ENCODE measurements at places on chromosomes 7 and 10.
A peak's percentile ranks its signal among the peaks of the same experiment; 100 is the strongest.

DNA sequence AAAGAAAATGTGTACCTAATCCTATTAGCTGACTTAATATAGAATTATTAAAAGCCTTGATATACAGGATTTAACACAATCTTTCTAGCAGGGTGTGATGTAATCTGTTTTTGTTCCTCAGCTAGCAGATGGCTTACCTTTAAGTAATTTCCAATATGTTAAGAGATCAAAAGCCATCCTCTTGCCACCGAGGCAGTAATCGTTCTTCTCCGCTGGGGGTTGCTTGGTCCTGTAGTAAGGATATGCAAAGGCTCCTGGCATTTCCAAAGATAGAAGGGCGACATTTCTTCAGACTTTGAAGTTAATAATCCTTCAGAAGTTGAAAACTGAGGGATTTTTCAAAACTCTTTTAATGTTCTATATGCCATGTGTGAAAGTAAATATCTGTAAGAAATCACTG lies 156.4 kb downstream of the FZD1 start:
- no peak for DNase-seq

- DNase-seq: peak; percentile 54
Observed at GRCh38 chr10:6269953-6270867, 67.5 kb downstream of the PFKFB3 start.

GRCh38 chr10:13056456-13057077 lies 43.4 kb upstream of the OPTN start:
- DNase-seq: no peak

- DNase-seq: peak; percentile 24
Observed at GRCh38 chr10:113961182-113962031, 82.3 kb upstream of the ADRB1 start.

DNA sequence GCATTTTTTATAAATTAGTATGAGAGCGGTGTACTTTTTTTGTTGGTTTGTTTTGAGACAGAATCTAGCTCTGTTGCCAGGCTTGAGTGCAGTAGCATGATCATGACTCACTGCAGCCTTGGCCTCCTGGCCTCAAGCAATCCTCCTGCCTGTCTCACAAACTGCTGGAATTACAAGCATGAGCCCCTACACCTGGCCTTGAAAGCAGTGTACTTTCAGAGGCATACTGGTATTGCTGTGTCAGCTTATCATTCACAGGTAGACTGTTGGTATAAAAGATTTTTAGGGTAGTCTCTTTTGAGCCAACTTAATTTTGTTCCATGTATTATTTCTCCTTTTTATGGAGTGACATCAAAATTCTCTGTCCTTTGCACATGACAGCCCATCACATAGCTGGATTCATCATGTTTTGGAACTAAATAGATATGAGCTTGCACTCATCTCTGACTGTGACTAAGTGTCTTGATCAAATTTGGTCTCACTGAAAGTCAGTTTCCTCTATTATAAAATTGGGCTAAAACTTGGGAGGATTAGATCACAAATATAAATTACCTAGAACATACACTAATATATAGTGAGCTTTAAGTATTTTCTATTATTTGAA lies 12.4 kb downstream of the GNAT3 start:
- DNase-seq: no peak

- no peak for DNase-seq
Observed at GRCh38 chr7:80843018-80843677, 75.7 kb downstream of the SEMA3C start.

DNA sequence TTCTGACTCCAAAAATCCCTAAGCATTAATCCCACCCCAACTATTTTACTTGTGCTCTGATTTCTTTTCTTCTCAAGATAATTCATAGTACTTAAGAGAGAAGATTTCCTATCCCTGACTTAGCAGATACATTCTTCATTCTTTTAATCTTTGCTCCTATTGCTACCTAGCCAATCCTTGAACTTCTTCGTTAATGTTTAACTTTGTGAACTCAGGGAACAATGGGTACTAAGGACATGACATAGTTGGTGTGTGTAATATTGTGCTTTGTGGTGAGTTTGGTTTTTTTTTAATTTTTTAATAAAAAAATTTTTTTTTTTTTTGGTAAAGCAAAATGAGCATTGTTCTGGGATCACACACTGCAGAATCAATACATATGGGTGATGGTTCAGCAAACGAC lies 166.2 kb downstream of the CHCHD3 start:
- no peak for DNase-seq

DNA sequence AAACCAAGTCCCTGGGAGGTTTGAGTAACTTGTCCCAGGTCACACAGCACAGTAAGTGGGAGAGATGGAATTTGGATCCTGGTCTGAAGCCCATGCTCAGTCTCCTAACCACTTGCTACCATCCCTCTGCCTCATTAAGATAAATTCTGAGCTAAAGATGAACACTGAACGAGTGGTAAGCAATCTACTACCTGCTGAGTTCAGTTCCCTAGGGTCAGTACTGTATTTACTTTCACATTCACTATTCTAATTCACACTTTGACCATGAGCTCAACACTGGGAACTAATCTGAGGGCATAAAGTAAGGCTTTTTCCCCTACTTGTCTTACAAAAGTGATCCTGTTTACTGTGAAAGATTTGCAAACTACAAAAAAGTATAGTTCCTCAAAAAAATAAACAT lies 2.4 kb downstream of the UROS start:
- DNase-seq: no peak

DNA sequence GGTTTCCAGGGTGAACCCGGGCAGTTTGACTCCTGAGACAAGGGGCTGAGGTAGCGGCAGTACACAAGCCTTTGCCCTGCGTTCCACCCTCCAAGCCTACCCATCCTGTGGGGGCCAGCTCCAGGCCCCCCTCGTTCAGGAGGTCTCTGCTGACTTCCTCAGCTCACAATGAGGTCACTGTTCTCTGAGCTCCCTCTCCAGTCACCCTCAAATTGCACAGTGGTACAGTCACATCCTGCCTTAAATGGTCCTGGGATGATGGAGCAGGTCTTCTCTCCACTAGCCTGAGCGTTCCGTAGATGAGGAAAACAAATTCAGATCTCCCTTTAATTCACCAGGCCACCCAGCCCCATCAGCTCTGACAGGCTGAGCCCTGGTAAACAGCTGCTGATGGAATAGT lies 90.2 kb downstream of the SH3PXD2A start:
- no peak for DNase-seq

- no peak for DNase-seq
Observed at GRCh38 chr10:113397047-113397446, 155.8 kb upstream of the HABP2 start.

GRCh38 chr7:7454000-7454399 lies 81.7 kb downstream of the COL28A1 start:
- no peak for DNase-seq

DNA sequence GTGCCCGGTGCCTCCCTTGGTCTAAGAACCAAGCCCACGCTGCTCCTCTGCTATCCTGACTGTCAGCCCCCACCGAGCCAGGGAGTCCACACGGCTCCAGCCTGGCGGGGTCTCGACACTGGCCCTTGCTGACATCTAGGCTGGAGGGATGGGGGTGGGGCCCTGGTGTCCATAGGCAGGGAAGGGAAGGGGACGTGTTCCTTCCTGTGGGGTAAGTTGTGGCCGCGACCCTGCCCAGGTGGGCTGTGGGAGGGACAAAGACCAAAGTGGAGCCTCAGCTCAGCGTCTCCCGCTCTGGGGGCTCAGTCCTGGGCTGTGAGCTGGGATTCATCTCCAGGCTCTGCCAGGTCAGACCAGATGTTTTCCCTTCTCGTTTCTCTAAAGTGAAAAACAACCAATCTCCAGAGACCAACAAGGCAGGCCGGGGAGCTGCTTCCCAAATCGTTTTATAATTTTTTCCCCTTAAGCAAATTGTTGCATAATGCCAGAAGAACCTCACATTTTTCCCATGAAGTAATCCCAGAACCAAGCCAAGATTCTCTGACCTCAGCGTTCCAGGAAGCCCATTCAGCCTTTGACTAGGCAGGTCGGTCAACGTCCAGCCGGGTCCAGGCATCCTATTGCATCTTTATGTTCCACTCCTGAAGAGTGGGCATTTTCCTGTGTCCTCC lies 101.2 kb downstream of the RGS10 start:
- no peak for DNase-seq

DNA sequence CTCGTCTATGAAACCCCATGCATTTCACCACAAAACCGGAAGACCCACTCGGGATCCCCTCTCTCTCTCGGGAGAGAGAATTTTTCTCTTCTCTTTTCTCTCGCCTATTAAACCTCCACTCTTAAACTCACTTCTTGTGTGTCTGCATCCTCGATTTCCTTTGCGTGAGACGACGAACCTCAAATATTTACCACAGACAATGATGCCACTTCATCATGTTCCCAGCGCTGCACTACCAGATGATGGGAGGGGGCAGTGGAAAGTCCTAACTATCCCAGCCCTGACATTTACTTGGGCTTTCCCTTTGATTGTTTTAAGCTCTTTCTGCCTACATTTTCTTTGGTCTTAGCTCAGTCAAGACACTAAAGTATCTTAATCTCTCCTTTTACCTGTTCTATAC lies 906.7 kb downstream of the GRID1 start:
- DNase-seq: no peak

- no peak for DNase-seq
Observed at GRCh38 chr7:156152390-156152789, 340.1 kb upstream of the SHH start.

DNA sequence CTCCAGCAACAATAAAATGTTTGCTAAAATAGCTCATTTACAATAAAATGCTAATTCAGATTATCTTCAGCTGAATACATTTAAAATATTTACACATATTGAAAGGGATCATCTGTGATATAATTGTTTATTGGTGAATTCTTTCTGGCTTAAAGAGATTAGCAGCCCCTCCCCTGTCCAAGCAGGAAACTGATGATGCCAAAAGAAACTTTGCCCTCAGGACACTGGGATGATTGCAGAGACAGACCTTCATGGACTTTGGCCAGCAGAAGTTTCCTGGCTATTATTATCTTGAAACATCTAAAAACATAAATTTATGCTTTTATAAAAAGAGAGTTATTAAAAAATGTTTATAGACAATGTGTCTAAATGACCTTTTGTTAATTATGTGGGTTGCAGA lies 764.9 kb upstream of the MBL2 start:
- DNase-seq: no peak

DNA sequence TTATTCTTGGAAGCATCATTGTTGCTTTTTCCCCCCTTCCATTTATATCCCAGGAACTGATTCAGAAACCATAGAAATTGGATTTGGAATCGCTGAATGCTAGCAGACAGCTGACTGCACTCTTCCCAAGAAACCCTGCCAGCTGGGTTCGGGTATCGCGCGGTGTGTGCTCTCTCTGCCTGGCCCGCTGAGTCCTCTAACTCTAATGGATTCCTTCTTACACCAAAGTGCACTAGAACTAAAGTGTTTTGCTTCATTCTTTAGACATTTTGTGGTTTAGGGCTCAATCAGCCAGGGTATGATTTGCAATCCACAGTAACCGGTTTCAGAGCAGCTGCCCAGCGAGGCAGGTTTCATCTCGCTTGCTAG lies 92.2 kb downstream of the EGFR start:
- no peak for DNase-seq

GRCh38 chr7:23931633-23932032 lies 221.6 kb downstream of the STK31 start:
- DNase-seq: no peak

GRCh38 chr7:41439515-41439879 lies 263.4 kb downstream of the INHBA start:
- no peak for DNase-seq

GRCh38 chr7:140062118-140062527 lies 628 bp downstream of the PARP12 start:
- peak; percentile 45 for DNase-seq

GRCh38 chr7:142913051-142913450 lies 20.5 kb downstream of the TRPV5 start:
- no peak for DNase-seq

DNA sequence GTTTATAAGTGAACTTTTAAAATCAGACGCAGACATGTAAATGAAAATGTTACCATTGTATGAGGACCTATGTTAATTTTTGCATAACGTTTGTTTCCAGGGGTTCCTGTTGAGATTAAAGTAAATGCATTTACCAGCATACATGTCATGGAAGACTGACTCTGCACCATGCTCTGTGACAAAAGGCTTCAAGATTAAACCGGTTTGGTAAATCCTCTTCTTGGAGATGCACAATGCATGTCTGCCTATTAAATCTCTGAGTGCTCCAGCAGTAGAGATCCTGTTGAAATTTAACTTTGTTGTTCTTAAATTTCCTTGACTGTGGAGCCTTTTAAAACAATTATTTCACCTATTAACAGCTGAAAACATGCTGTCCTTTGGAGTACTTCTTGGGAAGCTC lies 36.5 kb upstream of the JAZF1 start:
- DNase-seq: no peak

DNA sequence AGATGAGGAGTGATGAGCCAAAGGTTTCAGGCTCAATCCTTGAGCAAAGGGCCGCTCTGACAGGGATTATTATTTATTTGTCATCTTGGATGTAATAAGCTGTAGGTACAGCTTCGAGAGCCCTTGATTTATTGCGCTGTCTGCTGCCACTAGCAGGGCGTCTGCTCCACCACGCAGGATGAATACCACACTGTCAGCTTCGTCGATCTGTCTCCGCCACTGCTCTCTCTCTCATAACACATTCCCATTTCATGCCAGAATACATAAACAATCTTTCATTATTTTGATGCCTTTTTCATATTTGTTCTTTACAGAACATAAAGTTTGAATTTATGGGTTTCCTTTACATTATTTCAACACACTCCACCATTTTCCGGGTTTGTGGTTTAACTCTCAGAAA lies 276.6 kb downstream of the LRMDA start:
- DNase-seq: no peak

DNA sequence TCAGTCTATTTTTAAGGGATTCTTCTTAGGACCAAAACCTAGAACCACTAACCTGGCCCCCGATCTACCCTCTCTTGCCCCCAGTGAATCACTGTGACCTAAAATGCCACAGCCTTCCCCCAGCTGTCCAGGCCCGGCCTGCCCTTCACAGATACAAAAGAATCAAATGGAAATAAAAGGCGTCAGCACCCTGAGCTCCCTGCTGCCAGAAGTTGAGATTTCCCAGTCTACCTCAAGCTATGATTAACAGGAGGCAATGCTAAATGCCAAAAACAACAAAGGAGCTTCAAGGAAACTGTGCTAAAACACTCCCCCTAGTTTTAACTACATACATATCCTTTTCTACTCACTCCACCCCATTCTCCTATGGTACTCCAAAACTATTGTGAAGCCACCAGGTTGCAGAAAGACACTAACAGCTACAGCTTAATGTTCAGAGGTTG lies 67.8 kb downstream of the GSAP start:
- DNase-seq: no peak

DNA sequence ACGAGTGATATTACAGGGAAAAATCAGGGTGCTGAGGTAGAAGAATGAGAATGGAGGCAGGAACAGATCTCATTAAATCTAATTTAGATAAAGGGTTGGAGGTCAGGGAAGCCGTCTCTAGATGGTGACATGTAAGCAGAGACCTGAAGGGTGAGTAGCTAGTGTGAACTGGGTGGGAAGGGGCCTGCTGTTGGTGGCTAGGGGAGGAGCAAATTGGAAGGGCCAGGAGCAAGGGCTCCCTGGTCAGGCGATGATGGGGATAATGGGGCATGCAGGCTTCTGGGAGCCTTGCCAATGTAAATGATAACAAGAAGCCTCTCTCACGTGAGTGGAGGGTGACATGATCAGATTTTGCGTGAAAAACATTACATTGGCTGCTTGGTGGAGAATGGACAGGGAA lies 76.3 kb downstream of the WDFY4 start:
- DNase-seq: no peak

All from stimulated activated CD8-positive, alpha-beta memory T cell treated with anti-CD3 and anti-CD28 coated beads, Interleukin-12 subunit alpha, Interleukin-12 subunit beta, amount 100 ng/mL, for 4 hours (primary cell).